ENCODE measurements at places on chromosomes 13 and 19.
A peak's percentile ranks its signal among the peaks of the same experiment; 100 is the strongest.

- DNase-seq, result no peak
These were observed 25.8 kb downstream of the NALCN start for GRCh38 chr13:101390461-101390860.

GRCh38 chr13:21613791-21614190, 9.8 kb upstream of the MICU2 start:
- no peak for DNase-seq

GRCh38 chr19:49497789-49498103, 1.5 kb downstream of the RPS11 start:
- DNase-seq, result no peak

- DNase-seq, result no peak
These were observed 34.3 kb downstream of the ELF1 start for GRCh38 chr13:40984668-40985366.

- peak; percentile 81 for DNase-seq
These were observed 344.1 kb downstream of the RFC3 start for GRCh38 chr13:34161931-34162543.

- DNase-seq, result no peak
These were observed 2.0 kb upstream of the TNFSF14 start for GRCh38 chr19:6671960-6672359.

DNA sequence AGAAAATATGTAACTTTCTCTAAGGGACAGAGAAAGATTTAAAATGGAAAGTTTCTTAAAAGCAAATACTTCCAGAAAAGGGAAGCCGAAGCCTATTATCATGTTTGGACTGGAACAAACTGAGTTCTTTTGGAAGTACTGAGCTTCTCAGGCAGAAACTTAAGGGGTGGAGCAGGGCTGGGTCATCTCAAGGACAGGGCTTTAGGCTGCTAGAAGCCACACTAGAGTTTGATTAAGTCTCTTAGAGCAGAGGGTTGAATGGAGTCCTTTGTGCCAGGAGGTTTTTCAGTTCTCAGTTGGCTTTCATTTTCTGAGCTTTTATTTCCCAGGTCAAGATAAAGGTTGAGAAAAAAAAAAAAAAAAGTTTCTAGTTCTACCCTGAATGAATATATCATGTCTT, 432.7 kb downstream of the SLITRK5 start:
- DNase-seq, result no peak

- no peak for DNase-seq
These were observed 251.3 kb downstream of the SHISA2 start for GRCh38 chr13:25800523-25800922.

DNA sequence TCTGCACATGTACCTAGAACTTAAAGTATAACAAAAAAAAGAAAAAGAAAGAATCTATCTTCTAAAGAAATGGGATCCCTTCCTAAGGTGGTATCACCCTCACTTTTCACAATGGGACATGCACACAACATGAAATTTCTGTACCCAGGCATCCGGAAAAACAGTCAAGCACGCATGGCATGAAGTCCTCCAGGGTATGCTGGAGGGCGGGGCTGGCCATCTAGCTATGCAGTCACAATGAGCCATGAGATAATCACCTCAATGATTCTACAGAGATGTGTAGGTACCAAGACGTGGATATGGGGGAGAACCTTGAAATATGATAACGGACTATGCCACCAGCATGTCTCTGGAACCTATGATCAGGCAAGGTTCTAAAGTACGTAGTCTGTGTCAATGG, 69.8 kb downstream of the CCDC70 start:
- DNase-seq, result no peak

- DNase-seq, result peak; percentile 17
These were observed 146.7 kb upstream of the FNDC3A start for GRCh38 chr13:48828962-48829411.

DNA sequence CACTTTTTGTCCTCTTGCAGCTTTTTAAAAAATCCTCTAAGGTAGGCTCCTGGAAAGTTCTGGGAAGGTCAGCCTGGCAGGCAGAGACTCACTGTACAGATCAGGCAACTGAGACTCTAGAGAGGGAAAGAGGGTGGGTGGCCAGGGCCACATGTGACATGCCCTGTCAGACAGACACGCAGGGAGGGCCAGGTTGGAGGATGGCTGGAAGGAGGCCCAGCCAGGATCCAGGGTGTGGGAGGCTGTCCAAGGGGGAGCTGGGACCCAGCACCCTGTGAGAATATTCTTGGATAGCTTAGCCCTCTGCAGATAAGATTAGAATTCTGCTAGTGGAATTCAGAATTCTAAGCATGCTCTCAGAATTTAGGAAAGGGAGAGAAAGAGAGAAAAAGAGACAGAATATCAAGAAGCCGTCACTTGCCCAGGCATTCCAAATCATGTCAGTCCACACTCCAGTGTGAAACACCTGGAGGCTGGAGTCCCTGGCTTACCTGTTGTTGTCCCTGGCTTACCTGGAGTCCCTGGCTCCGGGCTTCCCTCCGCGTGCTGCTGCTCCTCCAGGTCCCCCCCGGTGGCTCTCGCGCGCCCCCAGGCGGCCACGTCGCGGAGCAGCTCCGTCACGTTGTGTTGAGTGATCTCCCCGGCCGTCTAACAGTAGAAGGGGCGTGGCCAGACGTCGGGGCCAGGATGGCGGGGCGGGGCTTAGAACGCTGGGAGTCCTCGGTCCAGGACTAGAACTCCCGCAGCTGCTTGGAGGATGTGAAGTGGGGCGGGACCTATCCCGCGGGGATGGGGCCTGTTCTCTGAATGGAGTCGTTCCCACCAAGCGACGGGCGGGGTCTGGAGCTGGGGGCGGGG, 2.8 kb upstream of the TNNI3 start:
- peak; percentile 91 for DNase-seq

DNA sequence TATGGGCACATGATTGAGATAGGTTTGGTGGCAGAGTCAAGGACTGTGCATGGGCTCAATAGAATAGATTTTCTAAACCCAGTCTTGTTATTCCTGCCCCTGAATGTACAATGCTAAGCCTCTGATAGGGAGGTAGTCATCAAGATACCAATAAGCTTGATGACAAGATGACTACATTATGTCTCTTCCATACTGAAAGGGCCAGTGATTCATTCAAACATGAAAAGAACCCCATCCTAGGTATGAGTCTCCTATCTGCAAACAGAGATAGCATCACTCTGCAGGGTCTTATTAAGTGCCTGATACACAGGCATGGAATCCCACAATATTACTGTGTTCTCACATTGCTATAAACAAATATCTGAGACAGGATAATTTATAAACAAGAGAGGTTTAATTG, 40.3 kb upstream of the UFM1 start:
- DNase-seq, result no peak

DNA sequence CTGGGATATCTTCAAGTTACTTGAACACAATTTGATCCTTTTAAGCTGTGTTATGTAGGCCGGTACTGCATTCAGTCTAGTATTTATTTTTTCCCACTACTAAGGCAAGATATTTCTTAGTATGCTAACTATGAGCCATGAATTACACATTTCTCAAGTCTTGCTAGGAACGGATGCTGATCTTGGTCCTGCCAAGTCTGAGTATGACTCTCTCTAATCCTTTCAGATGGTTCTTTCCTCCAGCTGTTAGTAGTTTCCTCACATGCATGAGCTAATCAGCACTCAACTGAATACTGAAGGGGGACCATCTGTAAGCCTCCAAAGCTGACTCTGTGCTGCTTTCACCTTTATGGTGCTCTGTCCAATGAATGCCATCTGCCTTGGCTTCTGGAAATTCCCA, 460.3 kb downstream of the KCTD12 start:
- no peak for DNase-seq

GRCh38 chr13:21698817-21699679, 28.2 kb downstream of the FGF9 start:
- no peak for DNase-seq

- DNase-seq, result no peak
These were observed 2.2 kb downstream of the GNA11 start for GRCh38 chr19:3096267-3096901.

GRCh38 chr13:34805347-34805746, 136.7 kb upstream of the NBEA start:
- DNase-seq, result no peak

- no peak for DNase-seq
These were observed 50.3 kb downstream of the ABCC4 start for GRCh38 chr13:95250961-95251360.

- no peak for DNase-seq
These were observed 30.7 kb upstream of the RCBTB2 start for GRCh38 chr13:48563626-48564025.

GRCh38 chr19:14187561-14187960, 18.4 kb downstream of the ADGRL1 start:
- no peak for DNase-seq

GRCh38 chr19:6696239-6696820, 24.1 kb downstream of the C3 start:
- no peak for DNase-seq

DNA sequence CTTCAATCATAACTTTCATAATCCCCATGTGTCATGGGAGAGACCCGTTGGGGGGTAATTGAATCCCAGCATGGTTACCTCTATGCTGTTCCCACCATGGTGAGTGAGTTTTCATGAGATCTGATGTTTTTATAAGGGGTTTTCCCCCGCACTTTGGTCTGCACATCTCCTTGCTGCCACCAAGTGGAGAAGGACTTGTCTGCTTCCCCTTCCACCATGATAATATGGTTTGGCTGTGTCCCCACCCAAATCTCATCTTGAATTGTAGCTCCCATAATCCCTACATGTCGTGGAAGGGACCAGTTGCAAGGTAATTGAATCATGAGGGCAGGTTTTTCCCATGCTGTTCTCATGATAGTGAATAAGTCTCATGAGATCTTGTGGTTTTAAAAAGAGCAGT, 524.9 kb downstream of the SLITRK5 start:
- DNase-seq, result no peak

DNA sequence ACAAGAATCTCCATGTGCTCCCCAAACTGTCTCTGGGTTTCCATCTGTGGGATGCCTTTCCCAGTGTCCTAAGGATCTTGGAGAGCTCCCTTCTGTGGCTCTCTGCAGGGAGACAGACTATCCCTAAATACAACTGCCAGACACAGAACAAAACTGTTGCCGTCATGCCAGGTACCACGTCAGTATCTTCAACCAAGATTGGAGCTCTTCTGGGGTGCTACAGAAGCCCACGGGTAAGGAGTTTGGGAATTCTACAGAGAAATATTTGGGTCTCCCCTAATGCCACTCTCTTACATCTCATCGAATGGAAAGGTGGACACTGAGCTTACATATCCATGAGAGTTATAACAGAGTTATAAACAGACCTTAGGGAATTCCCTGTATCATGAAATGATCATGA, 4.9 kb upstream of the MBD3L3 start:
- DNase-seq, result no peak

DNA sequence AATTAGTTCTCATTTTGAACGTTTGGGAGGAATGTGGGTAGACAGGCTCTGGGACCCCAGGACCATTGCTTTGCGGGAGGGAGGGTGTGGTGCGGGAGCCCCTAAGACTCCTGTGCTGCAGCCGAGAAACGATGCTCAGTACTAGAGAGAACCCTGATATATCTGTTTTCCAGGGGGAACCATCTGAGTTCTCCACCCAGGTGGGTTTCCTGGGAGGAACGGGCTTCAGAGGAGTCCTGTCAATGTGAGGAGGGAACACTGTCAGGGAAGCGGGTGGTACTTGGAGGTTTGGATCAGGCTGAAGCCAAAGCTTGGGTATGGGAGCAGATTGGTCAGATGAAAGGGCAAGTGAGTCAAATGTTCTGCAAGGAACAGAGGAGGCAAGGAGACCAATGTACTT, 358.0 kb downstream of the FGF9 start:
- no peak for DNase-seq

- DNase-seq, result peak; percentile 41
These were observed 53.1 kb downstream of the ATP7B start for GRCh38 chr13:51958217-51958547.

DNA sequence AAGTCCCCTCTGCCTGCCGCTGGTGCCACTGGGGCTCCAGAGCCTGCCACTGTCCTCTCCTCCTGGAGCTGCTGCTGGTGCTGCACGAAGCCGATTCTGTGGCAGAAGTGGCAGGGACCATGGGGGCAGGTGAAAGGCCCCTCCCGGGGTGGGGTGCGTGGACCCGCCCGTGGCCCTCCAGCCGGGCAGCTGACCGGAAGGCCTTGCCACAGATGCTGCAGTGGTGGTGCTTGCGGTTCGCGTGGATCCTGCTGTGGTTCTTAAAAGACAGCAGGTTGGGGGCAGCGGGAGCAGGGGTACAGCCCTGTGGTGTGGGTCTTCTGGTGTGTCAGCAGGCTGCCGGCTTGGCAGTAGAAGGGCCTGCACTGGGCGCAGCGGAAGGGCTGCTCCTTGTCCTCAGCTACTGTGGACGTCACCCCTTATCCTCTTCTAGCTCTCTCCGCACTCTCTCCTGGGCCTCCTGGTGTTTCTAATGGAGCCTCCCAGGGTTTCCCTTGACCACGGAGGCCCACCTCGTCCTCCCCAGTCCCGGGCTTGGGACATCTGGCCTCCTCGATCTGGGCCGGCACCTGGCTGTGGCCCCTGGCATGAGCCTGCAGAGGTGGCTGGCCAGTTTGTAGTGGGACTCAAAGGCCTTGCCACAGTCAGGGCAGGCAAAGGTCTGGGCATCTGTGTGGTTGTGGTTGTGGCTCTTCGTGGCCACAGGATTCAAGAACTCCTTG, 380.4 kb downstream of the OLFM4 start:
- no peak for DNase-seq

- no peak for DNase-seq
These were observed 3.6 kb upstream of the COMP start for GRCh38 chr19:18794692-18795091.

DNA sequence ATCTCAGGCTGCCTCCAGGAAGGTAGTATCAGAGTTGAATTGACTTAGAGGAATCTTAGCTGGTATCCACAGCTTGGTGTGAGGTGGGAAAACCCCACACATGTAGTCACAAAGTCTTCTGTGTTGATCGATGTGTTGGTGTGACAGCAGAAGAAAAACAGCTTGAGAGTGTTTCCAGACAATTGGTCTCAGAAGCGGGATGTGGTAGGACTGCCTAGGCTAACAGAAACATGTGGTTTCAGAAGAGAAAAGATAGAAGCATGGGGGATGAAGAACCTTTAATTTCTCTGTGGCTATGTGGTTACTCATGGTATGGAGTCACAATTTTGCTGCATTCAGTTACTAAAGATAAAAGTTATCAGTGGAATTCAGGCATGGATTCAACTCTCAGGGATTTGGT, 134.7 kb upstream of the SLITRK5 start:
- DNase-seq, result no peak

- DNase-seq, result no peak
These were observed 8.4 kb downstream of the SPRYD7 start for GRCh38 chr13:49927755-49928154.

DNA sequence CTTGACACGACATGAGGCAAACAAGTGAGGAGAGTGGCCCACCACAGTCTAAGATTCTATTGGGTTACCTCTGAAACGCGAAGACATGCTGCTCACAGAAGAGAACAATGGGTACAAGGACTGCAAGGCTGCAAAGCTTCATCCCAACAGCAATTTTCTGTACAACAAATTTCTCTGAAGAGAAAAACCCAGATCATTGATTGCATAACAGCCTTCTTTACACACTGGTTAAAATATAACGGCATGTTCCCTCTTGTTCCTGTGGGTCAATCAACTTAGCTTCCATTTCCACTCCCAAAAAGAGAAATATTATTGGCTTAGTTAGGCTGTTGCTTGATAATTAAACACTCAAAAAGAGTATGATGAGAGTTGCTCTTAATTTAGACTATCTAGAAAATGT, at the start of gene CPB2:
Gene CPB2, minus strand, starts transcription at position 166 of the 400 bp plus-strand sequence. Its CDS starts 24 bp downstream, at position 142.
- no peak for DNase-seq

DNA sequence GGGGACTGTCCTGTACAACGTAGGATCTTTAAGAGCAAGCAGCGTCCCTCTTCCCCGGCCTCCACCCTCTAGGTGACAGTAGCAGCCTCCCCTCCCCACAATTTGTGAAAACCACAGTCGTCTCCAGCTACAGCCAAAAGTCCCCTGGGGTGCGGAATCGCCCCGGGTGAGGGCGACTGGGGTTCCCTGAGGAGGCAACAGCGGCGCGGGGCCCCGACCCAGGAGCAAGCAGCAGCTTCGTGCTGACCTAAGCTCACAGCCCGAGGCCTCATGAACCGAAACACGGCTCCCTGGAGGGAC, 322 bp downstream of the ZNF558 start:
- DNase-seq, result peak; percentile 34
